ENCODE measurements at places on chromosomes 2 and 18.

DNA sequence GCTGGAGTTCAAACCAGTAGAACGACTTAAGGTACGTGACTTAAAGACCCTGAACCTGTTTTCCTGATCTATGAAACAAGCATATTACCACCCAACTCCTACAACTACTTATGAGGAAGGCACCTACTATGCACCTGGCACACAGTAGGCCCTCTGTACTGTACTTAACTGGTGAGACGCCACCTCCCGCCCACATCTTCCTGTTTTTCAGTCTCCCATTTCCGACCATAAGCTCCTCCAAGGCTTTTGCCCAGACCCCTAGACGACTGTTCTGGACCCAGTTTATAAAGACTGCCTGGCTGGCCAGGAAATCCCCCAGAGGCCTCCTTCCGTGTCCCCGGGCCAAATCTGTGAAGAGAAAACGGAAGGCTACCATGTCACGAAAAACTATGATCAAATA is 1.5 kb downstream of the GALNT14 start:
- DNase-seq = no peak

GRCh38 chr2:147108548-147108947 is 736.3 kb upstream of the ACVR2A start:
- no peak for DNase-seq

- no peak for DNase-seq
Observed at GRCh38 chr2:27288610-27289009, 6.4 kb downstream of the TRIM54 start.

GRCh38 chr18:31723990-31724711 is 36.5 kb downstream of the SLC25A52 start:
- DNase-seq = no peak

GRCh38 chr18:12947285-12948049 is at the start of gene SEH1L:
Gene SEH1L, plus strand, starts transcription at chr18:12948011. Its CDS starts 111 bp downstream, at chr18:12948122.
- peak; percentile 95 for DNase-seq

DNA sequence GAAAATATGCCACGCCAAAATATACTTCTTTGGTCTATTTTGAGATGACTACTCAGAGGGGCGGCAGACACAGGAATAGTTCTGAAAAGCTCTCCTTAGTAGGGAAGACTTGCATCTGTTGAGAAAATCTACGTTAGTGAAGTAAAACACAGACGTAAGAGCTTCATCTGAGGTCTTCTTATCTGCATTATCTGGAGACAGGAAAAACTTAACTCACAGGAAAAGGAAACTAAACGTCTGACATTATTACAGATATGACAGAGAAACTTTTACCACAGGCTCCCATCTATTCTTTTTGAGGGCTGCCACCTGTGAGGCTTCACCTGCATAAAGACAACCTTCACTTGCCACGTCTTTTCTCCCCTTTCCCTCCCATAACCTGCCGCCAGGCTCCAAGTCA is 1295.7 kb downstream of the LRP1B start:
- no peak for DNase-seq

DNA sequence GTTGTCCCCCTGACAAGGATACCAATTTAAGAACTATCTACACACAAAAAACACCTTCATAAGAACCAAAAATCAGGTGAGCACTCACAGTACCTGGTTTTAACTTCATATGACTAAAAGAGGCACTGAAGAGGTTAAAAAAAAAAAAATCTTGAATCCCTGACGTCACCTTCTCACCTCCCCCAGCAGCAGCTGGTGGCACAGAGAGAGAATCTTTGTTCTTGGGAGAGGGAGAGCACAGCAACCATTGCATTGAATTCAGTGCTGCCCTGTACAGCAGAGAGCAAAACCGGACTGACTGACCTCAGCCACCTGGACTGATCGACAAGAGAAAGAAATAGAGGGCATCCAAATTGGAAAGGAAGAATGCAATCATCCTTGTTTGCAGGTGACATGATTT is 566.0 kb downstream of the TMX3 start:
- DNase-seq = no peak

DNA sequence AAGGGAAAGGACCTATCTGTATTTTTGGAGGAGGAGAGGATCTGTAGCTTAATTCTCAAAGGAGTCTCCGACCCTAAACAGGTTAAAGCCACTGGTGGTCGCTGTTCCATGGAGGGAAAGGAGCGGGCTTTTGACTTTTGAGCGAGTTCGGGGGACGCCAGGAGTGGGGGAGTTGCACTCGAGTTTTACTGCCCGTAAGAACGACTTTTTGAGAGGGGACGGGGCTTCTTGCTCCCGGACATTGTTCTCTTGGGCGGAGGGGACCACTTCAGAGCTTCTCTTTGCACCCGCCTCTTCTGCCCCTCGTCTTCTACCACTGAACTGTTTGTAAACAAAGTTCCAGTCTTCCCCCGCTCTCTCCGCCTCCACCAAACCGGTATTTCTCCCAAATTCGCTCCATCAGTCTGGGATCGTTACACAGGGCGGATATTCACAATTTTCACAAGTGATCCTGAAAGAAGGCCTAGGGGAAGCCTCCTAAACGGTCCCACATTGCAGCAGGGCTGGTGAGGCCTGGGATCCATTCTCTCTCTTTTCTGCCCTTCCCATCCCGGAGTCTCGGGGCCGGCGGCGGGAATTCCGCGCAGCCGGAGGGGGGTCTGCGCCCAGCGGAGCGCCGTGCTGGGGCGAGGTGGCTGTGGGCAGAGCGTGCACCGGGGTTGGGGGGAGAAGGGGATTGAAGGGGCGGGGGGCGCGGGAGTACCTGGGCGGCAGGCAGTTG is 6.6 kb downstream of the DLX2 start:
- DNase-seq = no peak

DNA sequence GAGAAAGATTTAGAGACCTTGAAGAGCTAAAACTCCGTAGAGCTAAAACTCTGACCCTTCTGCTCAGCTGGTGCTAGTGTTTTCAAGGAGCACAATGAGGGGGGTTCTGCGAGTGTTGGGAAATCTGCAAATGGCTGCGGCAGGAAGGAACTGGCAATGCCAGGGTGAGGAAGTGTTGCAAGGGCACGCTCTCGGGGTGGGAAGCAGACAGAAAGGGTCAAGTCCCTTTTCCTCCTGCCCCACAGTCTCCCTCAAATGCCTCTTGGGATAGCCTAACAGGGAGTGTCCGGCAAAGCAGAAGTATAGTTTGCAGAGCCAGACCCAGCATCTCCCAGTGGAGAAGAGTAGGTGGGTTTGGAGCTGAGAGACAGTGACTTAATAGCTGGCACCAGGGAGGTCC is 60.5 kb downstream of the NCAPH start:
- DNase-seq = no peak

- no peak for DNase-seq
Observed at GRCh38 chr2:229388731-229389130, 117.6 kb upstream of the PID1 start.

DNA sequence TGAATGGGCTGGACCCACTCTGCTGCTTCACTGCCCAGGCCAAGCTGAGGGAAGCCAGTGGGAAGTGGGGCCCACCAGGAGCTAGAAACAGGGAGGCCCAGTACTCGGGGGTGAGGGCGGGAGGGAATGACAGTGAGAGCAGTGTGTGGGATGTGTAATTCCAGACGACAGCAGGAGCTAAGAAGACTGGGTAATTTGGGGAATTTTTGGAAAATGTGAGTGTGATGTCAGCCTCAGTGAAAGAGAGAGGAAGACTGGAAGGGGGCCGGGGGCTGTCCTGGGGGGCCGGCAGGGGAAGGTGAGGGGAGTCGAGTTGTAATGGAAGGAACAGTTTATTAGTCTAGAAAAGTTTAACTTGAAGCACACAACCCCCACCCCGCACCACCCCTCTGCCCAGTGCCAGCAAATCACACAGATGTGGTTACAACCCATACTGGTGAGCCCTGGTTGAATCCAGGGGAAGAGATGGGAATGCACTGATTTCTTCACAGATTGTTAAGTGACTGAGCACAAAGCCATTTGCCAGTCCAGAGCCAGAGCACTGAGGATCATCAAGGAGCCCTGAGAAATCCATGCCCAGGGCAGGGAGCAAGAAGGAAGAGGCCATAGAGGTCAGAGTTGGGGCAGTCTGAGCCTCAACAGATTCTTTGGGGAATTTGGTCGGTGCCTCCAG is 76.7 kb upstream of the PKDCC start:
- DNase-seq = no peak

- no peak for DNase-seq
Observed at GRCh38 chr2:181430406-181431118, 26.6 kb upstream of the ITGA4 start.

GRCh38 chr2:174668075-174668474 is 70.5 kb upstream of the WIPF1 start:
- no peak for DNase-seq
